Left cardiac atrium (tissue), 4 donors: ENCODE measurements at places on chromosomes 1 and 21. TPM values are rescaled to one million over a fixed set of nuclear protein-coding genes. Genes with fewer than 3 reads are reported as not detected.

The WDR64 gene
- total RNA-seq = not detected

The SNX7 gene
- total RNA-seq = 20.9 TPM

The TCHHL1 gene
- not detected for total RNA-seq

The OR2L5 gene
- not detected for total RNA-seq

The PHTF1 gene
- total RNA-seq = 8.3 TPM

The USP48 gene
- total RNA-seq = 41.1 TPM

- DNase-seq = no peak
Measured at GRCh38 chr1:205144751-205145150, 23.0 kb upstream of the RBBP5 start.

DNA sequence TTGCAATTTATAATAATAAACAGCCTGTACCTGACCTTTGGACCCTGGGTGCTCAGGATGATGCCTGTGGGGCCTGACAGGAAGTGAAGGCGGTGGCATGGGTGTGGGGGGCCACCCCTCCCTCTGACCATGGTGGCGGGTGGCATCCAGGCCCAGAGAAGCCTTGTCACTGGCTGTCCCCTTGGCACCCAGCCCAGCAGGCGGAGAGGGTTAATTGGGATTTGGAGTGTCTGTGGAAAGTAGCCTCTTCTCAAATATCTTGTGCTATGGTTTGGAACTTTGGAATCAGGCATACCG, 20.5 kb downstream of the SOX13 start:
- DNase-seq = no peak

DNA sequence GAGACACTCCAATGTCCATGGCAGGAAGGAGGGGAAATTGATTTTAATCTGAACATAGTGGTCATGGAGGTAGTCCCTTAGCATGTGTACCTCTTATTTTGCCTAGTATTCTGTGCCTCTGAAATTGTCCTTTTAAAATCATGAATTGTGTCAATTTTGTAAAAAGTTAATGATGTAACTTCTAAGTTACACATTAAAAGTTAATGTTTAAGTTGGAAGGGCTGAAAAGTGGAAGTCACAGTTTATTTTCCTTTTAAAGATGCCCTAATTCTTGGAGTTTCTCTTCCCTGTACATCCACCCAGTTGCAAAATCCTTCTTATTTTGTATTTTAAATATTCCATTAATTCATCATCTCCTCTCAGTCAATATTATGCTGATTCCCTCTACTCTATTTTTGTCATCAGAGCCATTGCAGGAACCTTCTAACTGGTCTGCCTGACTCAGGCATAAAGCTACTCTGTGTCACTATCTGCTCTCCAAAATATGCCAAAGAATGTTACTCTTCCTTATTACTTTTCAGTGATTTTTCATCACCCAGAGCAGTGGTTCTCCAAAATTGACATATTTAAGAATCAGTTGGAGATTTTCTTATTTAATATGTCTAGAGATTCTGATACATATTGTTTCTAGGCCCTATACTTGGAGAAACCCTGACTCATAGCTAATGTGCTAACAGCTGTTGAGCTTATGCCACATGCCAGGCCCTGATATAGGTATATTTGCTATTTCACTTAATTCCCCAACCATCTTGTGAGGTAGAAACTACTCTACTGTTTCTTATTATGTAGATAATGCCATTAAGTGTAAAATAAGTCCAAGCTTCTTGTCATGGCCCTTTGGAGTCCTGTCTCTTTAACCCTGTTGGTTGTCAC, 5.1 kb downstream of the HOOK1 start:
- DNase-seq = no peak

DNA sequence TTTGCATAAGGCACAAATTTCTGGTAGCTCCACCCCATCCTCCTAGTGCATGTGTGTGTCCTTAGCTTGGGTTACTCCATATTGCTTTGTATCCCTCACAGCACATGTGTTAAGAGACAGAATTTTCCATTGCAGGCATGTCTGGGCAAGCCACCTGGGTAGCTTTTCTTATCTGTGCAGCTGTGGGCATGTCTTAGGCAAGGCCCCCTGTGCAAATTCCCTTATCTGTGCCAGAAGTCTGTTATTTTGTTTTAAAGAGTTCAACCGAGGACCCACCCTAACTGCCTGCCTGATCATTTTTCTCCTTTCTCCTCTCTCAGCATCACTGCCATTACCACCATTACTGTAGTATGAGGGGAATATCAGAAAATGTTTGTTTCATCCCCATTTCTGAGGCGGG, 131.9 kb downstream of the CYYR1 start:
- DNase-seq = no peak

GRCh38 chr1:14108356-14109275, 408.6 kb downstream of the PRDM2 start:
- DNase-seq = no peak

GRCh38 chr1:115991909-115992308, 15.6 kb downstream of the SLC22A15 start:
- DNase-seq = no peak
